Left hindlimb (tissue), 1 donor: ENCODE measurements at places on chromosomes 13 and 19.

GRCh38 chr13:94696171-94696570 is 16.2 kb downstream of the SOX21 start:
- no peak for DNase-seq

GRCh38 chr19:57239982-57240310 is 486 bp upstream of the ZNF805 start:
- no peak for DNase-seq

DNA sequence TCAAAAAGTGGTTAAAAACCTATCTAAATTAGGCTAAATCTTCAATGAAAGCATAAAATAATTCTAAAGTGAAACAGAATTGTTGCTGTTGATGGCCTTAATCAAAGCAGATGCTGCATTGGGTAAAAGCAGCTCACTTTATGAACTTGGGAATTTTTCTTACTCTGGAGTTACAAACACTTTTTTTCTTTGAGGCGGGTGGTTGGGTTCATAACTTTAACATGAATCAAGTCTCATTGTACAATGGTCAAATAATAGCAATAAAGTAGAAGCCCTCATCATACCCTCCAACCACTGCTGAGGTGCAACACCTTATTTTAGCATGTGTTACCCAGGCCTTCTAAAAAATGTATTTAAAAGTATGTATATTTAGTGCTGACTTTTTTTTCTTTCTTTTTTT is 29.1 kb downstream of the NUP58 start:
- DNase-seq, result no peak

- no peak for DNase-seq
These were observed 13.9 kb downstream of the SLITRK5 start for GRCh38 chr13:87684850-87685742.

GRCh38 chr19:280541-281009 is 10.6 kb downstream of the PLPP2 start:
- DNase-seq, result no peak

DNA sequence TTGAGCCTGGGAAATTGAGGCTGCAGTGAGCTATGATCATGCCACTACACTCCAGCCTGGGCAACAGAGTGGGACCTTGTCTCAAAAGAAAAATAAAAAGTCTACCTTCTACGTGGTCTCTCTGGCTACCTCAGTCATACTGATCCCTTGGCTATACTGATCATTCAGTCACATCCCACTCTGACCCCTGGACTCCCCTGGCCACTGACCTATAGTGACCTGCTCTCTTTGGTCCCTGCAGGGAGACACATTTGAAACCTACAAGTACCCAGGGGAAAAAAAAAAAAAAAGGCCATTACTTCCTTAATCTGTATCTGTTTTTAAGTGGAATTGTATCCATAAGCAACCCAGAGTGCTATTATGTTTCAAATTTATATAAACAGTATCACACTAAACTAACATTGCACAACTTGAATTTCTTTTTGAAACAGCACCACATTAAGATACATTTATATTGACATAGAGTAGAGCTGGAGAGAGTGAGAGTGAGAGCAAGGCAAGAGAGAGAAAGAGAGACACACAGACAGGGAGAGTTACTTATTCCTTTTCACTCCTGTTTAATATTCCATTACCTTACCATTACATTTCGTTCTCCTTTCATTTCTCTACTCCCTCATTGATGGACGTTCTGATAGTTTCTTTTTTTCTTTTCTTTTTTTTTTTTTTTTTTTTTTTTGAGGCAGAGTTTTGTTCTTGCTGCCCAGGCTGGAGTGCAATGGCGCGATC is 23.7 kb upstream of the CERS4 start:
- no peak for DNase-seq

- DNase-seq, result no peak
These were observed 19.1 kb upstream of the KLF12 start for GRCh38 chr13:74153316-74153715.

- DNase-seq, result no peak
These were observed 22.3 kb upstream of the CYSLTR2 start for GRCh38 chr13:48631441-48631840.

- no peak for DNase-seq
These were observed 32.3 kb upstream of the AKAP11 start for GRCh38 chr13:42239644-42240043.

GRCh38 chr19:18304208-18304457 is 18.7 kb downstream of the LSM4 start:
- DNase-seq, result no peak

GRCh38 chr19:384799-385169 is 24.2 kb downstream of the C2CD4C start:
- DNase-seq, result no peak
